ENCODE measurements at places on chromosomes 5 and 9. TPM values are rescaled to one million over a fixed set of nuclear protein-coding genes. Genes with fewer than 3 reads are reported as not detected.

DNA sequence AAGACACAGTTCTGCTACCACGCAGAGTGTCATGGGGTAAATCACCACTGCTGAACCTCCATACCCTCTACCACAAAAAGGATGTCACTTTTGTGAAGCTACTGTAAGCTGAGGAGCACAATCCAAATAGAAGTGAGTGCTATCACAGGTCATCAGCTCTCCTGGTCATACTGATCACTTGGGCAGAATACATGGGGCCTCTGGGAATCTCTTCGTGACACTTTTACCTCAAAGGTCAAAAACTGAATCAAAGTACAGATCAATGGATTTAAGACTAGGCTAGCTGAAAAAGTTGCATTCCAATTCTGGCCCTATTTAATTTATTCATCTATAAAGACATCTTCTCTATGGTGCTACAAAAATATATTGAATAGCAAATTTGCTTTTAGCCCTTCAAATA is 115.5 kb downstream of the MPDZ start:
- no peak for DNase-seq

DNA sequence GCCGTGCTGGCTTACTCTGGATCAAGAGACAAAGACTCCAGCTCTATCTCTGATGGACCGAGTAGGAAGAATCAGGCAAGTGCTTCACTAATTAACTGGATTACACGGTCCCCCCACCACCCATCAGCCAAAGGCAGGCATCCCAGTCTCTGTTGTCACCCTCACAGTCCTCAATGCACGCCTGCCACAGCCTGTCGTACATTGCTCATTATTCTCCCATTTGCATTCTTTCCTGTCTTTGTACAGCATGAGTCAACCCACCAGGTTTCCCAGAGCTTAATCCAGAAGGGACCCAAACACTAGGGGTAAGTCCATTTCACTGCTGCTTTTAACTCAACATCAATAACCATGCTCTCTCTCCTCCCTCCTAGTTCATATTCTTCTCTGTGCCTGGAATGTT is 44.4 kb downstream of the PCA3 start:
- no peak for DNase-seq

GRCh38 chr5:132439521-132440089 is 51.0 kb downstream of the IRF1 start:
- DNase-seq, result peak; percentile 40

- DNase-seq, result no peak
These were observed 561.1 kb downstream of the PDE4D start for GRCh38 chr5:59332236-59332973.

DNA sequence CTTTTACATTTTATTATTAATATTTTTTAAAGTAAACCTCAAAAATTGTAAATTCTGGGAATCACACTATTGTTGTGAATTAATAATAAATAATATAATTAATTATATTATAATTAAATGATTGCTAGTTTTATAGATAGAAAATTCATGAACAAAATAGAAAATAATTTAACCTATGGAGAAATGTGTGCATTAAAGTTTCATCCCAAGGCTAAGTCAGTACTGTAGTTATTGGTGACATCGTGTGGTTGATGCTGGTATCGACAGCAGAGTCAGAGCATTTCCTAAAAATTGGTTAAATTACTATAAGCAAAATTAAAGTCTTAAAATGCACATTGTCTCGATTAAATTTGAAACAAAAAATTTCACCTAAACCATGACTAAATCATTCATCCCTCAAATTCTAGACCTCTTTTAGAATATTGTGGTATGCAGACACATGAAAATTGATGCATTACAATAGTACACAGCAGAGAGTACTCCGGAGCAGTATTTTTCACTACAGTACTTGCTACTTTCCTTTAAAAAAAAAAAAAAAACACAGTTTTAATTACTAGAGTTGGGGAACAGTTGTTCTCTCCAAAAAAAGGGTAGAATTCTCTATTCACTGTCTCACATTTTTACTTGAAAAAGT is 73.9 kb downstream of the RORB start:
- peak; percentile 68 for DNase-seq

- no peak for DNase-seq
These were observed 16.1 kb upstream of the FKTN start for GRCh38 chr9:105541838-105542237.

DNA sequence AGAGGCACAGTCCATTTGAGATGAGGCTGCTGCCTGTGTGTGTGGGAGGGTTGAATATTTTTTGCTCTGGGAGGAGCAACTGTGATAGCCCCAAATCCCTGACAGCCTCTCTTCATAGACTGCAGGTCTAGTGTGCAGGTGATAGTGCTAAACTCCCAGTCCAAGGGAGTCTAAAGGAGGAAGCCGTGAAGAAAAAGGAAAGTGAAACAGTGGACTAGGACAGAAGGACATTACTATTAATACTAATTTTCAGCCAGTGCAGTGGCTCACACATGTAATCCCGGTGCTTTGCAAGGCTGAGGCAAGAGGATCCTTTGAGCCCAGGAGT is 295.0 kb downstream of the PDE4D start:
- DNase-seq, result no peak

DNA sequence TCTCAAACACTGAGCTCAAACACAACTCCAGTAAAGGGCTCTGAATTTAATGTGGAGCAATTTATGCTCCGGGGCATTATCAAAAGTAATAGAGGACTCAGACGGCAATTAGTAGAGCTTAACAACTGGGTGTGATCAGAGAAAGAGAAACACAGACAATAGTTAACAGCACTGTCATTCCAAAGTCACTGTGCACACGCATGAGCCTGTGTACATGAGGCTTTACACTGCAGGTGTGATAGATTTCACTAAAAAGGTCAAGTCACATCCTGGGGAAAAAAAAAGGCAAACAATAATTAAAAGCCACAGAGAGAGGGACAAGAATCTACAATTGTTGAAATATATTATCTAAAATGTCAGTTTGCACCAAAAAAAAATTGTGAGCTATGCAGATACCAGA is 956.5 kb downstream of the CDH18 start:
- no peak for DNase-seq

GRCh38 chr9:127216210-127216887 is 48.2 kb upstream of the GARNL3 start:
- no peak for DNase-seq

DNA sequence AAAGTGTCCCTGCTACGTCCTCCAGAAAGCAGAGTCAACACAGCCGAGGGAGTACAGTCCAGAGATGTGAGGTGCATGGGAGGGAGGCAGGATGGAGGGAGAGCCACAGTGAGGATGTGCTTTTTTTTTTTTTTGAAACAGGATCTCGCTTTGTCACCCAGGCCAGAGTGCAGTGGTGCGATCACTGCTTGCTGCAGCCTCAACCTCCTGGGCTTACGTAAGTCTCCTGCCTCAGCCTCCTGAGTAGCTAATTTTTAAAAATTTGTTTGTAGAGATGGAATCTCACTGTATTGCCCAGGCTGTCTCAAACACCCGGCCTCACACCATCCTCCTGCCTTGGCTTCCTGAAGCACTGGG is 33.2 kb upstream of the ALDH1B1 start:
- no peak for DNase-seq

DNA sequence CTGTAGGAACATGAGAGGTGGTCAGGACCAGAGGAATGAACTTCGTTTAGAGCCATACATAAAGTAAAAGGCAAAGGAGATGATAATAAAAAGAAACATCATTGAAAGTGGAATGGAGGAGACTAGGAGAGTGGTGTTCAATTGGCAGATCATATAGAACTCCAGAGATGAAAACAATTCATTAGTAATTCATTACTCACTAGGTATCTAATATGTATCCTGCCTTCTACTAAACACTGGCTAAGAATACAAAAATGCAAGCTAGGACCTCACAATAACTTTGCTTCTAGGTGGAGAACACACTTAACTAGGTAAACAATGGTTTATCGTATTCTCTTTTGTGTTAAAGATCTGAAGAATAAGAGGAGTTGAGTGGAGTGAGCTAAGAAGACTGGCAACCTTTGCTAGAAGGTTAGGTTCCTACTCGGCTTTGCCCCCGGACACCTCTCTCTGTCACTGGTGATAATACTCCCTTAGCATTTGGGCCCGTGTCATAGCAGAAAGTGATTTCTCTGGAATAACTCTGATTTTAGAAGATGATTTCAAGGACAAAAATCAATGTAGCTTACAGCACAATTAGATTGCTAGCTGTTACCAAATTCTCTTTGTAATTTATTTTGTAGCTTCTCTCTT is 88.6 kb upstream of the IFNE start:
- no peak for DNase-seq

DNA sequence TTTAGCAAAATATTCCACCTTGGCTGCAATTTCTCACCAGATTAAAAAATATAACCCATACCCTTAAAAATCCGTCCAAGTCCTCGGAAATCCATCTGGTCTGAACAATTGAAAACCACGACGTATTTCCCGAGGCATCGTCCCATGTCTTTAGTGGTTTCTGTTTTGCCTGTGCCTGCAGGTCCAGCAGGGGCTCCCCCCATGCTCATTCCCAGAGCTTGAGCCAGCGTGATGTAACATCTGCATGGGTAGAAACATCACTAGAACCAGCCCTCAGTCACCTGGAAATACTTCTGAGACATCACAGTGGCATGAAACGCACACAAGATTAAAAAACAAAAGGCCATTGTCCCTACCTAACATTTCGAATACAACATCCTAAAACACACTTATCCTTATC is 114.0 kb downstream of the DNAH5 start:
- DNase-seq, result no peak

- DNase-seq, result no peak
These were observed 190.5 kb downstream of the DENND1A start for GRCh38 chr9:123739387-123739786.

- no peak for DNase-seq
These were observed 21.9 kb downstream of the STRBP start for GRCh38 chr9:123246534-123246933.

Gene FGF1
- 2.1 TPM for total RNA-seq

Gene FOXD4L3
- 0.15 TPM for total RNA-seq

Gene AHRR
- 1.5 TPM for total RNA-seq

Gene LAMC3
- total RNA-seq, result 39.5 TPM

Gene LCN15
- 1.2 TPM for total RNA-seq

Gene BTNL3
- total RNA-seq, result not detected

Gene IFNA2
- total RNA-seq, result not detected

Gene LCN2
- total RNA-seq, result not detected

Gene SPATA9
- 2.0 TPM for total RNA-seq

Gene SPATA31A3
- total RNA-seq, result not detected

Gene OSMR
- total RNA-seq, result 4.0 TPM

Gene FLT4
- 5.0 TPM for total RNA-seq

Gene AQP7
- not detected for total RNA-seq

All from endodermal cell (in vitro differentiated cells).